ENCODE measurements at places on chromosomes 12 and 14. TPM values are rescaled to one million over a fixed set of nuclear protein-coding genes. Genes with fewer than 3 reads are reported as not detected.

DNA sequence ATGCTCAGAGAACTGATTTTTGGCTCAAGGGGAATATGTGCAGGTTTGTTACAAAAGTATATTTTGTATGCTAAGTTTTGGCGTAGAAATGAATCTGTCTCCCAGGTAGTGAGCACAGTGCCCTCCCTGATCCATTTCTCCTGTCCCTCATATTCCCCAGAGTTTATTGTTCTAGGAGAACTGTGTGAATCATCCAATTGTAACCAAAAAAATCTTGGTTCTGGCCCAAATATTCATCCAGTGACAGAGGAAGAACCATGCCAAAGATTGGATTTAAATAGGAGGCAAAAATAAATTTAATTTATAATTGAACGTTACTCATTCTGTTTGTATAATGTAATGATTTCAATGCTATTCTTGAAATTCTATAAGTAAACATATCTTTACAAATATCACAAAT, 4.8 kb downstream of the CATSPERB start:
- no peak overlapping the region for H3K4me3 ChIP-seq
- no peaks in the 10 kb centered on the region for H3K36me3 ChIP-seq
- peaks cover 19% of the 10 kb centered on the region for H3K4me1 ChIP-seq
- DNase-seq, result no peak
- no peaks in the 10 kb centered on the region for H3K27me3 ChIP-seq
- H3K27ac ChIP-seq, result no peak overlapping the region

- DNase-seq, result no peak
- H3K36me3 ChIP-seq, result no peaks in the 10 kb centered on the region
- no peaks in the 10 kb centered on the region for H3K4me1 ChIP-seq
Measured at GRCh38 chr14:26597589-26598080, at the start of gene NOVA1. TSS of gene NOVA1 (minus strand) at chr14:26598033. CDS start at chr14:26597436, 597 bp downstream.

The DPPA3 gene
- 40.0 TPM for total RNA-seq

The DLST gene
- total RNA-seq, result 88.1 TPM

GRCh38 chr12:90959538-90960139, 4.7 kb upstream of the CCER1 start:
- DNase-seq, result peak; percentile 43
- H3K27me3 ChIP-seq, result no peaks in the 10 kb centered on the region
- no peak overlapping the region for H3K27ac ChIP-seq
- H3K36me3 ChIP-seq, result no peaks in the 10 kb centered on the region
- no peak overlapping the region for H3K4me3 ChIP-seq

GRCh38 chr12:98156697-98157096, 358.7 kb upstream of the TMPO start:
- H3K27ac ChIP-seq, result no peak overlapping the region
- H3K4me3 ChIP-seq, result no peak overlapping the region
- no peak for DNase-seq

The ENDOU gene
- 0.43 TPM for total RNA-seq

The DIO3 gene
- 0.53 TPM for total RNA-seq

DNA sequence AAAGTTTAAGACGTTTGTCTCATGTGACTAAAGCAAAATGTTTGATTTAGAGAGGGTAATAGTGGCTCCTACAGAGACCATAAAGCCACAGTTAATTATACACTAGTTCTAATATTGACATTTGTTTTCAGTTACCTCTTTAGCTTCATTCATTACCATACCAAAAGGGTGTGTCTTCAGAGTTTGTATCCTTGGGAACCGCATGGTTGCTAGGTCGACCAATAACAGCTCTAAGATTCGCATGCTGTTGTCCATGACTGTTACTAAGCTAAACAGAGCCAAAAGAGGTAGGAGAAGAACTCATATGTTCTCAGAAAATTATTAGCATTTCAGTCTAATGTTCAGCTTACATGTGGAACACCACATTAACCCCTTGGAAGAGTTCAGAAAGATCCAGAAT, 36.2 kb upstream of the ETNK1 start:
- H3K27me3 ChIP-seq, result no peaks in the 10 kb centered on the region
- no peaks in the 10 kb centered on the region for H3K4me1 ChIP-seq
- no peak for DNase-seq
- no peak overlapping the region for H3K27ac ChIP-seq
- H3K36me3 ChIP-seq, result no peaks in the 10 kb centered on the region

The PELI2 gene
- 8.1 TPM for total RNA-seq

- peaks cover 33% of the 10 kb centered on the region for H3K4me1 ChIP-seq
- no peaks in the 10 kb centered on the region for H3K36me3 ChIP-seq
- H3K4me3 ChIP-seq, result no peak overlapping the region
Measured at GRCh38 chr12:537772-538171, 78.0 kb downstream of the B4GALNT3 start.

The RNF212B gene
- not detected for total RNA-seq

- DNase-seq, result no peak
- H3K4me1 ChIP-seq, result peaks cover 32% of the 10 kb centered on the region
- H3K4me3 ChIP-seq, result no peak overlapping the region
- no peaks in the 10 kb centered on the region for H3K27me3 ChIP-seq
- no peaks in the 10 kb centered on the region for H3K36me3 ChIP-seq
Measured at GRCh38 chr12:113768850-113769249, 197.3 kb downstream of the RBM19 start.

GRCh38 chr14:95808371-95808770, 68.3 kb upstream of the TUNAR start:
- no peaks in the 10 kb centered on the region for H3K36me3 ChIP-seq
- DNase-seq, result no peak
- H3K27ac ChIP-seq, result no peak overlapping the region
- no peaks in the 10 kb centered on the region for H3K27me3 ChIP-seq

The CPNE6 gene
- total RNA-seq, result not detected

- no peaks in the 10 kb centered on the region for H3K27me3 ChIP-seq
- DNase-seq, result no peak
- peak overlapping the region; percentile 87 for H3K27ac ChIP-seq
- H3K36me3 ChIP-seq, result 0 out of 2 replicates have a peak, but pooled peaks cover 2% of the 10 kb centered on the region
- peaks cover 28% of the 10 kb centered on the region for H3K4me1 ChIP-seq
- H3K4me3 ChIP-seq, result peak overlapping the region; percentile 87
Measured at GRCh38 chr12:460261-461230, 807 bp downstream of the B4GALNT3 start.

The ERBB3 gene
- total RNA-seq, result 101 TPM

DNA sequence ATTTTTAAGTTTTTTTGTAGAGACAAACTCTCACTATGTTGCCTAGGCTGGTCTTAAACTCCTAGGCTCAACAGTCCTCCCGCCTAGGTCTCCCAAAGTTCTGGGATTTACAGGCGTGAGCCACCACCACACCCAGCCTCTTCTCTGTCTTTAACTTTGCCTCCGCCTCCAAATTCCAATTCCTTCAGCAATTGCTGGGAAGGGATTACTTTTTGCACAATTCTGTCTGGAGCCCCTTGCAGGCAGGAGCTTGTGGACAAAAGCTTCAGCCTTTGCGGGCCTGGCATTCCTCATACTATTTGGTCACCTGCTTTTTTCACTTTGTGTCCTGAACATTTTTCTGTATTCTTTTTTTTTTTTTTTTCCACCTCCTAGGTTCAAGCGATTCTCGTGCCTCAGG, 26.0 kb downstream of the SH2B3 start:
- peak; percentile 58 for DNase-seq
- no peaks in the 10 kb centered on the region for H3K4me1 ChIP-seq
- H3K27ac ChIP-seq, result peak overlapping the region; percentile 9
- no peak overlapping the region for H3K4me3 ChIP-seq
- H3K36me3 ChIP-seq, result no peaks in the 10 kb centered on the region

DNA sequence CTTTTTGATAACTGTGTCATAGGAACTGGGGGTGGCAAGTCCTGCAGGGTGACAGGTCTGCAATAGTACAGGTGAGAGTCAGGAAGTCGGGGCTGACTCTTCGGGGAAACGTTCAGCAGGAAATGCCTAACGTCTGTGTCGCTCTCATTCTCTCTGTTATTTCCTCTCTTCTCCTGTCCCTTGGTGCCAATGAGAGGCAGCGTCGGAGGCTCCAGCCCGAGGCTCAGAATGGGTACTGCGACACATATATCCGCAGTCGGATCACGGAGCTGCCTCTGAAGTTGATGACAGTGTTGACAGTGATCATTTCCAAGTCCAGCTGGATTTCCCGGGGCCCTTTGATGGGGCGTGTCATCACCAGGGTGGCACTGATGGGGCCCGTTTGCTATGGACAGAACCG, 2.7 kb upstream of the TC2N start:
- peak overlapping the region; percentile 55 for H3K27ac ChIP-seq
- no peak overlapping the region for H3K4me3 ChIP-seq
- H3K27me3 ChIP-seq, result no peaks in the 10 kb centered on the region
- no peak for DNase-seq
- H3K36me3 ChIP-seq, result no peaks in the 10 kb centered on the region

DNA sequence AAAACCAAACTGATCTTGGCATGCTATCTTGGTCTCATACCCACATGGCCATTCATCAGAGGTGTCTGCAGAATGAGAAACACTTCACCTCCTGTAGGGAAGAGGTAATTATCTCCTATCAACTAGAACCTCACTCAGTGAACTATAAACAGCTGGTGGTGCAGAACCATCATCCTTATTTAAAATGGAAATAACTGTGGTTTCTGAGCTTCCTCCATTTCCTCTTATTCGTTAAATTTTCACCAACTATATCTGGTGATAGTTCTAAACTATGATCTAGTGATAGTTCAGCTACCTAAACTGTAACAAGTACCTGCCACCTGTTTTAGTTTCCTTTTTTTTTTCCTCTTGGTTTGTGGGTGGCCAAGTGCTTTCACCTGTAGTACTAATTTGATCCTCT, 218.5 kb downstream of the FUT8 start:
- H3K4me1 ChIP-seq, result no peaks in the 10 kb centered on the region
- no peak overlapping the region for H3K27ac ChIP-seq
- no peaks in the 10 kb centered on the region for H3K27me3 ChIP-seq
- no peak overlapping the region for H3K4me3 ChIP-seq
- DNase-seq, result no peak

- no peak overlapping the region for H3K27ac ChIP-seq
- DNase-seq, result peak; percentile 29
- no peaks in the 10 kb centered on the region for H3K36me3 ChIP-seq
- H3K27me3 ChIP-seq, result no peaks in the 10 kb centered on the region
- H3K4me3 ChIP-seq, result no peak overlapping the region
Measured at GRCh38 chr12:34397591-34398365, 375.5 kb downstream of the ALG10 start.

- DNase-seq, result no peak
- H3K36me3 ChIP-seq, result no peaks in the 10 kb centered on the region
- no peaks in the 10 kb centered on the region for H3K27me3 ChIP-seq
- no peak overlapping the region for H3K27ac ChIP-seq
- H3K4me3 ChIP-seq, result no peak overlapping the region
- H3K4me1 ChIP-seq, result peaks cover 8% of the 10 kb centered on the region
Measured at GRCh38 chr12:51669996-51670395, 79.0 kb downstream of the SCN8A start.

GRCh38 chr12:98725476-98726247, 80.6 kb downstream of the APAF1 start:
- H3K27ac ChIP-seq, result no peak overlapping the region
- no peaks in the 10 kb centered on the region for H3K27me3 ChIP-seq
- H3K4me3 ChIP-seq, result no peak overlapping the region
- H3K4me1 ChIP-seq, result no peaks in the 10 kb centered on the region

The HOXC6 gene
- 12.1 TPM for total RNA-seq

DNA sequence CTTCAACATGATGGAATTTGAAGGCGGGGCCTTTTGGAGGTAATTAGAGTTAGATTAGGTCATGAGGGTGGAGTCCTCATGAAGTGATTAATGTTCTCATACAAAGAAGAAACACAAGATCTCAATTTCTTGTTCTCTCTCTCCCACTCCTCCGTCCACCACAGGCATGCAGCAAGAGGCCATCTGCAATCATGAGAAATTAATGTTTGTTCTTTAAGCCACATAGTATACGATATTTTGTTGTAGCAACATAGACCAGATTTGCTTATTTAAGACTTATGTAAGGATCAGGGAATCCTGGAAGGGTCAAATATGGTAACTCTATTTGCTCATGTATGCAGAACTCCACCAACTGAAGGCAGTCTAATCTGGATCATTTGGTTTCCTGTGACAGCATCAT, 429.0 kb downstream of the LRIG3 start:
- no peaks in the 10 kb centered on the region for H3K36me3 ChIP-seq
- no peak for DNase-seq
- H3K4me1 ChIP-seq, result peaks cover 10% of the 10 kb centered on the region
- no peak overlapping the region for H3K4me3 ChIP-seq
- H3K27ac ChIP-seq, result no peak overlapping the region
- no peaks in the 10 kb centered on the region for H3K27me3 ChIP-seq

The ULK1 gene
- total RNA-seq, result 63.8 TPM

- no peak overlapping the region for H3K27ac ChIP-seq
- H3K4me3 ChIP-seq, result no peak overlapping the region
- H3K27me3 ChIP-seq, result no peaks in the 10 kb centered on the region
- DNase-seq, result no peak
Measured at GRCh38 chr12:107594995-107595394, 90.6 kb upstream of the PWP1 start.

GRCh38 chr12:127690161-127690560, 576.8 kb upstream of the TMEM132C start:
- no peaks in the 10 kb centered on the region for H3K4me1 ChIP-seq
- no peak overlapping the region for H3K4me3 ChIP-seq
- no peaks in the 10 kb centered on the region for H3K27me3 ChIP-seq
- no peak for DNase-seq
- no peaks in the 10 kb centered on the region for H3K36me3 ChIP-seq

The WSCD2 gene
- total RNA-seq, result not detected

GRCh38 chr14:79167957-79168356, 997.8 kb downstream of the NRXN3 start:
- no peak for DNase-seq
- no peak overlapping the region for H3K4me3 ChIP-seq
- no peaks in the 10 kb centered on the region for H3K36me3 ChIP-seq
- H3K4me1 ChIP-seq, result no peaks in the 10 kb centered on the region

The CCDC175 gene
- not detected for total RNA-seq

- H3K4me3 ChIP-seq, result no peak overlapping the region
- H3K27ac ChIP-seq, result no peak overlapping the region
- H3K27me3 ChIP-seq, result no peaks in the 10 kb centered on the region
- H3K36me3 ChIP-seq, result peaks cover 3% of the 10 kb centered on the region
- DNase-seq, result peak; percentile 49
Measured at GRCh38 chr14:69460093-69460701, 24.3 kb upstream of the PLEKHD1 start.

- peaks cover 47% of the 10 kb centered on the region for H3K4me1 ChIP-seq
- no peak for DNase-seq
- H3K4me3 ChIP-seq, result no peak overlapping the region
- no peaks in the 10 kb centered on the region for H3K27me3 ChIP-seq
- H3K27ac ChIP-seq, result no peak overlapping the region
Measured at GRCh38 chr14:61491876-61492434, 170.6 kb downstream of the PRKCH start.

The FAM186B gene
- total RNA-seq, result 1.4 TPM

DNA sequence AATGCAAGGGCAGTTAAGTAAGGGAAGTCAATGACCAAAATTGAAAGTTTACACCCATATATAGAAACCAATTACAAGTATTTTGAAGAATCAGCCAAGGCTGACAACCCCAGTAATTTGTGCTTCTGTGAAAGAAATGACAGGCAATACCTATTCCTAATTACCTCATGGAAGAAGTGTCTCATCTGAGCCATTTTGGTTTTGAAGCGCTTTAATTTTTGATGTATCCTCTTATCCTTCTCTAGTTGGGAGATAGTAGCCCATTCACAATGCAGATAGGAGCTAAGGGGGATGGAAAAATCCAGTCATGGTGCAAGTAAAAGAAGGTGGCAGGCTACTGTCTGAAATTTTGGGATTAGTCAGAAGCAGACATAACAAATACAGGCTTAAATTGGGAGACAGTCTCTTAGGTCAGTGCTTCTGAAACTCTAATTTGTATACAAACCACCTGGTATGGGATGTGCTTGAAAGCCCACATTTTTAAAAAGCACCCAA, 30.4 kb upstream of the SUPT16H start:
- no peak overlapping the region for H3K27ac ChIP-seq
- no peak for DNase-seq
- H3K27me3 ChIP-seq, result no peaks in the 10 kb centered on the region
- no peaks in the 10 kb centered on the region for H3K4me1 ChIP-seq
- H3K4me3 ChIP-seq, result no peak overlapping the region
- H3K36me3 ChIP-seq, result peaks cover 2% of the 10 kb centered on the region

The INSM2 gene
- total RNA-seq, result not detected

- DNase-seq, result no peak
- no peaks in the 10 kb centered on the region for H3K36me3 ChIP-seq
Measured at GRCh38 chr14:71121711-71122110, 214.5 kb downstream of the PCNX1 start.
